ENCODE measurements at places on chromosomes 6 and 20.

DNA sequence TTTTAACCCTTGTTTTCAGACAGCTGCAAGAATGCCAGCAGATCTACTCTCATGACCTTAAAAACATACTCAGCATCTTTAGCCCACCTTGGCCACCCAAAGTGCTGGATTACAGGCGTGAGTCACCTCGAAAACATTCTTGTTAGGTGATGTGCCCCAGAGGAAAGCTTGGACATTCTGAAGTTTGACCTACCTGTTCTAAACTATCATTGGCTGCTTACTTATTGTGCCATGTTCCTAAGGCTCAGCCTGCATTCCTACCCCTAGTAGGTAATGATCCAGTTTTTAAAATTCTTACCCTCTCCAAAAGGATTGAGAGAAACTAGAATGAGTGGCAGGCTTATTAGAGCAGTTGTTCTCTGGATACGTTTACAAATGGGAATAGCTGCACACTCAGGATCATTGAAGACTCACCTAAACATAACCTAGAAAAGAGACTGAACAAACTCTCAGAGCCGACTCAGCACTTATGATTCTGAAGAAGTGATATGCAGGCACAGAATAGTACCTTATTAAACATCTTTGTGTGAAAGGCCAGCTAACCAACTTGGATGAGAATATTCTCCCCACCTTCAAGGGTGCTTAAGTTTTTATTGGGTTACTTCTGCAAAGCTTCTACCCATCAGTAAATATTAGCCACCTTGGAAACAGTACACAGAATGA, 362.1 kb downstream of the NRN1 start:
- no peak for DNase-seq

DNA sequence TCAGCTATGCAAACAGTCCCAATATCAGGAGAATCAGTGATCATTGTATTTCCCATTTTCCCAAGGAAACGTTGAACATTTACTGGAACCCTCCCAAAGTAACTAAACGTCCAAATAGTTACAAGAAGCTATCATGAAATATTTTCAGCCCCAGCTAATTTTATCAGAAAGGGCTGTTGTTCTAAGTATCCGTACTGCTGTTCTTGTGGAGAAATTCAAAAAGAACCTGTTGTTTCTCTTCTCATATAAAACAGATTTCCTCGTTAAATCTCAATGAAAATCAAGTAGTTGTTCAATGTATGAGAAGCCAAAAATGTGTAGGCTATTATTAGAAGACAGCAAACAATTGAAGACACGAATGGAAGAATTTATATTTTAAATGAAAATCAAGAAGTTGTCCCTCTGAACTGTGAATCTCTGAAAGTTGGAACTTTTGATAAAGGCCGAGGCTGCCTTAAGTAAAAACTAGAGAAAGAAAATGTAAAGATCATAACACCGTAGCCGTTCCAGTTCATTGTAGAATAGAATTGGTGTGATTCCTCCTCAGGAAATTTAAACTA, 107.7 kb downstream of the HFE start:
- DNase-seq = no peak

GRCh38 chr20:32984196-32984595, 20.0 kb downstream of the SUN5 start:
- DNase-seq = no peak

- no peak for DNase-seq
These were observed 588.0 kb upstream of the CDH4 start for GRCh38 chr20:60664106-60664505.

Measured in stimulated activated CD8-positive, alpha-beta memory T cell treated with anti-CD3 and anti-CD28 coated beads, Interleukin-4, amount 100 ng/mL, for 24 hours (primary cell).